Hepatic stellate cell (primary cell): ENCODE measurements at places on chromosomes 7 and 10.

DNA sequence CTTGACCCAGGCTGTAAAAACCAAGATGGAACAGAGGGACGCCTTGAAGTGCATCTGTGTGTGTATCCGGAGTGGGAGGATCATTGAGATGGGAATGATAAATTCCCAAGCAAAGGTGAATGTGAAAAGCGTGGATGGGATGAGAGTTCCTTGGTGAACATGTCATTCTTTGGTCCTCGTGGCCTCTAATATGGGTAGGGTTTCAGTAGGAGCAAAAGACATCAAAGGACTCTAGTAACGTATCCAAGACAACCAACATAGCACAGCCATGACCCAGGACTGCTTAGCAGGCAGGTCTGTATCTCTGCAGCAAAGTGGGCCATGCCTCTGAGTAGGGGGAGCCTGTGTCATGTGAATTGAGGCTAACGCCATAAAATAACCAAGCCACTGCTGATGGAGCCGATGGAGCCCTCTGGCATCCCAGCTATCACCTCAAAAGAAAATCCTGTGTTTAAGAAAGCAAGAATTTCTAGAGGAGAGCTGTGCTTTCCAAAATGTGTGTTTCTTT lies 98.6 kb downstream of the CCDC3 start:
- DNase-seq = no peak

GRCh38 chr10:132044803-132045202 lies 20.9 kb upstream of the JAKMIP3 start:
- no peak for DNase-seq

- DNase-seq = no peak
Observed at GRCh38 chr10:103706762-103707161, 148.6 kb downstream of the SH3PXD2A start.

DNA sequence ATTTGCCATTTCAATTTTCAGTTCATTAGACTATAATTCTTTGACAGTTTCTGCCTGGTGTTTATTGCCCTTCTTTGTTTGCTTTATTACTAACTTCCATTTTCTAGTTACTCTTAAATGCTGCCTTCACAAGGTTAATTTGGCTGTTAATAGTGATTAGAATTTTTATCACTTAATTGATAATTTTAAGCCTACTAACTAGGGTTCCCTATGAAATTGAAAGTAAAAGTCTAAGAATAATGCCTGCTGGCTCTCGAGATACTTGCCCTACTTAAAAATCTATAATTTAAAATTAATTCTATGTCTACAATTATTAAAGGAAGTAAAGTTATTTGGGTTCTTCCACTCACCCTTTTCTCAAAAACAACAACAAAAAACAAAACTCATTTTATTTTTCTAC lies 65.3 kb downstream of the C1GALT1 start:
- no peak for DNase-seq

- DNase-seq = no peak
Observed at GRCh38 chr7:26860361-26860760, 4.0 kb downstream of the SKAP2 start.

DNA sequence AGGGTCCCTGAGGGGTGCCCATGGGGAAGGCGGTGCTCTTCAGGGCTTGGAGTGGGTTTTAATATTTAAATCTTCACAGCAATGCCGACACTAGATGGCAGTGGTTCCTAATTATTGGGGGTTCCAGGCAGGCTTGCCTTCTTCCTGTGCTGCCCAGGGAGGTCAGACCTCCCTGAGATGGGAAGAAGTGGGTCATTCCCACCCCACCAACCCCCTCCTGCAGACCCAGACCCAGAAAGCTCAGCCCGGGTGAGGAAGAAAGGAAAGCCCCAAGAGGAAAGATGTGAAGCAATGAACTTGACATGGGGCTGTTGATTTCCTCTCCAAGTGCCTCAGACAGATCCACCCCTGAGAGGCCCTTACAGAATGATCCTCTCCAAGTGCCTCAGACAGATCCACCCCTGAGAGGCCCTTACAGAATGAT lies 85.1 kb upstream of the LANCL2 start:
- peak; percentile 71 for DNase-seq

GRCh38 chr7:16889305-16889704 lies 7.5 kb upstream of the AGR3 start:
- DNase-seq = no peak

DNA sequence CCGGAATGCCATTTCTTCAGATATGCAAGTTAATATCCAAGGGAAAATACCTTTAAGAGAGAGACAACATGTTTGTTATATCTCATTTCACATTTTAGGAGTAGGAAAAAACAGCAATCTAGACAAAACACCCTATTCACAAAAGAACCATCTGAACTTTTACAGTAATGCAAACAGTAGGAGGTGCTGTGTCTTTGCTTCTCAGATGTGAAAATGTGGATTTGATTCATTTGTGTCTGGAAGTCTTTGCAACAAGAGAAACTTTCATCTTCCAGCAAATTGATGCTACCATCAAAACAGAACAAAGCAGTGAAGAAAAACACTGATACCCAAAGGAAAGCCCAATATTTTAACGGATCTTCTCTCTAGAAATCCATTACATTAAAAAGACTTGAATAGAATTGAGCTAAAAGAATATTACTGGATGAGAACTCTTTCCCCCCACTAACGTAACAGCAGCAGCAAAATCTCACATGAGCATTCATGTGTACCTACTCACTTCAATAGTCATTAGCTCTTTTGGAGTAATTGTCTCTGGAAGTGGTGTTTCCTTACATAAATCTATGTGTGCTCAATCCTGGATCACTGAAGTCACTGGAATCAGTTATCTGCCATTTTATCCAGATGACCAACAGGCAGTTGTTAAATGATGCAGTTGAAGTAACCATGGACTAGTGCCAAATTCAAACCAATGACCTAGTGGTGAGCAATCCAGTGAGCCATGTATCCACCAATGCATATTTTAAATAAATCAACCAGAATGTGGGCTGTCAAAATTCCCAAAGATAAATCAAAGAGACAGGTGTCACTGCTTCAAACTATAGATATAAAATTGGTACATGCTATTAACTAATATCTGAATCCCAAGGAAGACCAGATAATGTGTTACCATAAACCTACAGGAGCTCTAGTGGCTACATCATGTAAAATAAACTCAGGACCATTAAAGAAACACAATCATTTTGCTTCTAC lies 1.8 kb downstream of the SEMA3C start:
- peak; percentile 13 for DNase-seq

DNA sequence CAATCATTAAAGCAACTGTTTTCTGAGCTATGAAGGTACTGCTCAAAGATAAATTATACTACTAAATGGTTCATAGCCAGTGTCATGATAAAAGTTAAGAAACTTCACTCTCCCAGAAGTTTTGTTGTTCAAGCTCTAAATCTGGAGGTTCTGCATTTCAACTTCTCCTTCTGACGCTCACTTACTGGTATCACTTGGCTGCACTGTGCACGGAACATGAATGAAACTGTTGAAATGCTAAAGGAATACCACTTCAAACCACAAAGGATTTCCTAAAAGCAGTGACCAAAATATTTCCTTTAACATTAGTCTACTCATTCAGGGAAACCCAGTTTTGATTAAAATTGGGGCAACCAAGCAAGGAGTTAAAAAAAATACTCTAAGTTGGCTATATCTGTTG lies 93.6 kb downstream of the UBE2H start:
- DNase-seq = no peak

DNA sequence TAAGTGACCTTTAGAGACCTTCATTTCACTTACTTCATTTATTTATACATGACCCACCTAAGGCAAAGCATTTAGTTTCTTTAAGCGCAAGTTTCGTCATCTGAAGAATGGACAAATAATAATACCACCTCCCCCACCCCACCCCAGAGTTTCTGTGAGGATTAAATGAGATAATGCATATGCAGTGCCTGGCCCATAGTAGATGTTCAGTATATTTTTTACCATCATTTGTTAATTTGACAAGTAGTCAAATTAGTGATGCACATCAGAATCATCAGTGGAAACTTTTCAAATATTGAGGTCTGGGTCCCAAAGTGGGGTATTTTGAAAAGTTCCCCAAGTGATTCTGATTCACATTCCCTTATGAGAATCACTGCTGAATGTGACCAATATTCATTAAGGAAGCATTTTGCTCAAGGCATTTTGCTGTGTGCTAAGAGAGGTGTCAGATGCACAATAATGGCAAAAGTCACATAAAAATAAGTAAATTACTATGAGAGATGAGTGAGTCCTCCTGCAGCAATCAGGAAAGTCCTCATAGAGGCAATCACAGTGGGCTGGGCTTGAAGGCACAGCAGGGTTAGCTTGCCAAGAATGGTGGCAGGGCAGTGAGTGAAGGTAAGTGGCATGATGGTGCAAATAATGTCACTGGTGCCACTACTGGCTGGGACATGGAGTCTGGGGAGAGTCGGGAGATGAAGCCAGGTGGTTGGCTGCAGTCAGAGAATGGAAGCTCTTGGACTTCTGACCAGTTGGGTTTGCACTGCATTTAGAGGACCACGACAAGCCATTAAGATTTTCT lies 244.1 kb downstream of the PTEN start:
- DNase-seq = no peak

- DNase-seq = peak; percentile 6
Observed at GRCh38 chr10:93680412-93681047, 21.9 kb downstream of the FRA10AC1 start.

DNA sequence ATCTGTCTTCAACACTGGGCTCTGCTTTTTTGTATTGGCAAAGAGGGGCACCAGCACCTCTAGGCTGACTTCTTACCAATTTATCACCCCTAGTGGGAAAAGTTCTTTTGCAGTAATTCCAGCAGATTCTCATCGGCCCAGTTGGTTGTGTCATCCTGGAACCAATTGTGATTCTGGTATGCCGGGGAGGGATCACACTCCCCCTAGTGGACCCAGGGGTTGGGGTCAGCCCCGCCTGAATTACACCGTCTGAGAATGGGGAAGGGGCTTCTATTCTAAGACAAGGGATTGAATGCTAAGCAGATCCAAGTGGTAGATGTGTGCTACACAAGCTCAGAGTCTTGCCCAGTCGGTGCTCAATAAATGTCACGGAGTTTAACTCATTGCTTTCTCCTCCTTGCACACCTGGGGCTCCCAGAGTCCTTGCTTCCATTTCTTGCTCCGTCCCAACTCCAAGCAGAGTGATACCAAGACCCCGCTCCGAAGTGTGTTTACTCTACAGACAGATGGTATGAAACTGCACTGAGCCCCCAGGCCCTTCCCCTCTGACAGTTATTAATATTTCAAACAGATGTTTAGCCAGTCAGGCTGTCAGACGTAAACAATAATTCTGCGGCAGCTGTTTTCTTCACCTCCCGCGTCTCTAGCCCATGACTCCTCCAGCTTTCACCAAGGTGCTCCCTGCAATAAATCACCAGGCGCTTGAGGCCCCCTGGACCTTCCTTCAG lies 71.9 kb downstream of the C10orf105 start:
- no peak for DNase-seq

- no peak for DNase-seq
Observed at GRCh38 chr10:22156750-22157149, 61.1 kb downstream of the EBLN1 start.

DNA sequence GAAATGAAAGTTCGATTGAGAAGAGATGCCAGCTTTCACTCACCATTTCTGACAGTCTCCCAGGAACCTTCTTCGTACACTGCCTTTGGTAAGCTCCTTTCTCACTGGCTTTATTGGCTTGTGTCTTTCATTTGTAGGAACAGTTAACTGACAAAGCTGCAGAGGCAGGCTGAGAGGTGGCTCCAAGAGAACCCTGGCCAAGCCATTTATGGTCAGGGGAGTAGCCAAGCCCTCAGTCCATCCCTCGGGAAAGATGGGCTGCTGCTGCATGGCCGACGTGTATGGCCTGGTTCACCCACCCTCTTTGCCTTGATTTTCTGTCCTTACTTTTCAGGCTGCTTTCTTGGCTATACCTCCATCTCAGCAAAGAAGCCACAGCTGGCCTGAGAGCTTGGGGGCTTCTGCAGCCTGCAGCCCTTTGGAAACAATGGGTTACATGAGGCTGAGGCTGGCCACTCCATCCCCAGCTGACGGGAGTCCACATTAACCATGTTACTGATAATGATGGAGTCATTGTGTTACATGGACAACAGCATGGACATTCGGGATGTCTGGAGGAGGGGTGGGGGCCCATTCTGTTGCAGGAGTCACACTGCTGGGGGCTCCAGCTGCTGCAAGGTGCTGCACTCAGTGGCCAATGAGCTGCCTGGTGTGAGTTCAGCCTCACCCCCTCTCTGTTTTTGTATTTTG lies at the start of gene OPALIN:
Gene OPALIN (minus strand): TSS at position 152 of the 690 bp plus-strand sequence. CDS start 106 bp downstream, at position 46.
- no peak for DNase-seq

DNA sequence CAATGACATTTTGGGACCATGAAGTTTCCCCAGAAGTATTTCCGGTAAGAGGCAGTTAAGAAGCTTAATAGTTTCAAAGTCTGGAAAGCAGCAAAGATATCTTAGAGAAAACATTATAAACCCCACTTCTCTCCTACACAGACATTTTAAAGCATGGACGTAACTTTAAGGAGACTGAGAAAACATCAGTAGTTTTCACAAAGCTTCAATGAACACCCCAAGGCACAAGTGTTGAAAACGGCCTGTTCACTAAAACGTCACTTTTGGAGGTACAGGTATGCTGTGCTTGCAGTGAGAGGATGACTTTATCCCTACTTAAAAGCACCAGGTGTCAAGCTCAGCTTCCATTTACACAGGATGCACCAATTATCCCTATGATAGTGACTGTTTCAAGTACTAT lies 25.0 kb downstream of the NCOA4 start:
- DNase-seq = no peak

DNA sequence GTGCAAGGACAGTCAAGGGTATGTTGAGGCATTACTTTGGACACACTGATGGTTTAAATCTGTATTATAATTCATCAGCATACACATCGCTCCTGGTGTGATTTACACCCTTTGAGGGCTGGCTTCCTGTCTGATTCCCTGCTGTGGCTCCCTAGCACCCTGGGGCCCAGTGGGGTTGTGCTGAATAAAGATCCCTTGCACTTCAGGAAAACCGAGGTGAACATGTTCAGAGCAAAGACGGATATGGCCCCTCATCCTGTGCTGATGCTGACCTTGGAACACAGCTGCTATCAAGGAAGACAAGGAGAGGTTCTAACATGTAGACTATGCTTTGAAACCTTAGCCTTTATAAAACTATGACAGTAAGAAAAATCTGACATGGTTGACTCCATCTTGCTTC lies 84.6 kb upstream of the UNC5B start:
- DNase-seq = no peak

DNA sequence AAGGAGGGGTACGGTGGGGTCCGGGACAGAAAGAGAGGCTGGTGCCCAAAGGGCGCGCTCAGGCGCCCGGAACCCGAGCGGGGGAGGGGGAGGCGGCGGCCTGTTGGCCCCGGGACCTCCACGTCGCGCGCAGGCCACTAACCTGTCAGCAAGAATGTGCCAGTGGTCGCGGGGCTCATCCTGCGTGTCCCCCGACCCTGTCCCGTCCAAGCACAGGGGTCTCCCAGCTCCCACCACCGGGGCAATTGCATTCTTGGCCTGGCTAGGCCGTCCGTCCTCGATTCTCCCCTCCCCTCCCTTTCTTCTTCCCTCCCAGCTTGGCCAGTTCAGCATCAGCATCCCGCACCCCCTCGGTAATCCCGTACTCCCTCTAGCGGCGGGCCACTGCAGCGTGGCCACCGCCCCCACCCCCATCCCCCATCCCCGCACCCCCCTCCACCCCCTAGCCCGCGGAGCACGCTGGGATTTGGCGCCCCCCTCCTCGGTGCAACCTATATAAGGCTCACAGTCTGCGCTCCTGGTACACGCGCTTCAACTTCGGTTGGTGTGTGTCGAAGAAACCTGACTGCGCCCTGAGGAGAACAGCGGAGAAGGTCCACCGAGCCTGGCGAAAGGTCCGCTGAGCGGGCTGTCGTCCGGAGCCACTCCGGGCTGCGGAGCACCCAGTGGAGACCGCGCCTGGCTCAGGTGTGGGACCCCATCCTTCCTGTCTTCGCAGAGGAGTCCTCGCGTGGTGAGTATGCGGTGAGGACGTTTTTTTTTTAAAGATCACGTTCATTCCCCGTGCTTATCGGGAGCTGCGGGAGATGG lies at the start of gene SGCE:
Gene SGCE (minus strand): TSS at position 286 of the 810 bp plus-strand sequence. CDS start 35 bp downstream, at position 251.
- peak; percentile 50 for DNase-seq
